WTC11 (cell line): ENCODE measurements at places on chromosomes 2 and 18.

DNA sequence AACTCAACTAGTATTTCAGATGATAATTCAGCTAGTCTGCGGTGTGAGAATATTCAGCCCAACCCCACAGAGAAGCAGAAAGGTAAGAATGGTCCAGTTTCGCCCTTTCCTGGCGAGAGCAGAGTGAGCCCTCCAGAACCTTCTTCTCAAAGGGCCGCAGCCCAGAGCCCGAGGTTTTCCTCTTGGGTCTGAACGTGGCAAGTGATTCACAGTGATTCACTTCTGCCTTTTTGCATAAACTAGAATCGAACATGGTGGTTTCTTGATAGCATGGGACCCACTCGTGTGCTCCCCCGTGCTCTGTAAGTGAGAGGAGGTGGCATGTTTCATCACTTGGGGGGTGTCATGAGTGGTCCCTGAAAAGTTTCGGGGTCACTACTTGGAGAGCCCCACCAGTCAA, 24.2 kb downstream of the TRAF3IP1 start:
- DNase-seq, result no peak

DNA sequence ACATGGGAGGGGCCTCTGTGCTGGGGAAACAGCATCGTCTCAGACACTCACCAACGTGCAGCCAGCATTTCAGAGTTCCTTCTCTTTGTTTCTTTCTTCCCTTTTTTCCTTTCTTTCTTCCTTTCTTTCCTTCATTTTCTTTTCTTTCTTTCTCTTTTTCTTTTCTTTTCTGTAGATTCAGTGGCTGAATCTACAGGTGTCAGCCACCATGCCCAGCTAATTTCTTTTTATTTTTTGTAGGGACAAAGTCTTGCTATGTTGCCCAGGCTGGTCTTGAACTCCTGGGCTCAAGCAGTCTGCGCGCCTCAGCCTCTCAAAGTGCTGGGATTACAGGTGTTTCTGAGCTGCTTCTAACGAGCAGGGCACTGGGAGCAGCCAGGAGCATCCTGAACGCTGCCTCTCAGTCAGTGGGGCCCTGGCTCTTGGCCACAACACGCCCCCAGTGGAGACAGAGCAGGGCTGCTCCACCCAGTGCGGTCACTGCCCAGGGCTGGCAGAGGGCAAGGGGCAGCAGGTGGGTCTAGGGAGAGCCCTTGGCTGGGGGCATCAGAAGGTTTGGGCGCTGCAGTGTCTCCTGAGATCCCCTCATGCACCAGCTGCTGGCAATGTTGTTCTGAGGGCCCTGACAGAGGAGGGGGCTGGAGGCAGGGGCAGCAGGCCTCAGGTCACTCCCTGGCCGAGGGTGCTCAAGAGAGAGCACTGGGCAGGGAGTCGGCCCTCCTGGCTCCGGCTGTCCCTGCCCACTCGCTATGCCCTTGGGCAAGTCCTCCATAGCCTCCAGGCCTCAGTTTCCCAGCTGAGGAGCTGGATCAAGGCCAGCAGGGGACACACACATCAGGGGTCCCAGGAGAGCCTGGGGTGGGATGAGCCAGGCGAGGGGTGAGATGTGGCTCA, 4.7 kb upstream of the KLHL30 start:
- no peak for DNase-seq

DNA sequence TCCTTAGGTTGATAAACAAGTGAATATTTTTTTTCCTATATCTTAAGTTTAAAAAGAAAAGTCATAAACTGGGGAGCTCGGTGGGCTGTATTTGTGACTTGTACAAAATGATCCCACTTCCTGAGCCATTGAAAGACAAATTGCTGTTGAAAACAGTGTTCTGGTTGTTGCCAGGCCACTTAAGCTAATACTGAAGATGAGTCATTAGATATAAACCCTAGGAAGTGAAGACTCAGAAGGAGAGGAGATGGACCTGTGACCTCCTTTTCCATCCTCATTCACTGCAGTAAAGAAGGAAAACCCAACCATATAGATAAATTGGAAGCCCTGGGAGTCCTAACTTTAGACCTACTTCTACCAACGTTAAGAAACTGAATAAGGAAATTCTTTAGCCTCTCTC, 46.2 kb upstream of the SERPINE2 start:
- DNase-seq, result no peak

GRCh38 chr18:50853863-50854271, 25.1 kb upstream of the ME2 start:
- DNase-seq, result no peak
